Pons (tissue), 1 donor: ENCODE measurements at places on chromosomes 2 and 18.

GRCh38 chr2:128449226-128450061 lies 130.8 kb upstream of the HS6ST1 start:
- no peak for DNase-seq

DNA sequence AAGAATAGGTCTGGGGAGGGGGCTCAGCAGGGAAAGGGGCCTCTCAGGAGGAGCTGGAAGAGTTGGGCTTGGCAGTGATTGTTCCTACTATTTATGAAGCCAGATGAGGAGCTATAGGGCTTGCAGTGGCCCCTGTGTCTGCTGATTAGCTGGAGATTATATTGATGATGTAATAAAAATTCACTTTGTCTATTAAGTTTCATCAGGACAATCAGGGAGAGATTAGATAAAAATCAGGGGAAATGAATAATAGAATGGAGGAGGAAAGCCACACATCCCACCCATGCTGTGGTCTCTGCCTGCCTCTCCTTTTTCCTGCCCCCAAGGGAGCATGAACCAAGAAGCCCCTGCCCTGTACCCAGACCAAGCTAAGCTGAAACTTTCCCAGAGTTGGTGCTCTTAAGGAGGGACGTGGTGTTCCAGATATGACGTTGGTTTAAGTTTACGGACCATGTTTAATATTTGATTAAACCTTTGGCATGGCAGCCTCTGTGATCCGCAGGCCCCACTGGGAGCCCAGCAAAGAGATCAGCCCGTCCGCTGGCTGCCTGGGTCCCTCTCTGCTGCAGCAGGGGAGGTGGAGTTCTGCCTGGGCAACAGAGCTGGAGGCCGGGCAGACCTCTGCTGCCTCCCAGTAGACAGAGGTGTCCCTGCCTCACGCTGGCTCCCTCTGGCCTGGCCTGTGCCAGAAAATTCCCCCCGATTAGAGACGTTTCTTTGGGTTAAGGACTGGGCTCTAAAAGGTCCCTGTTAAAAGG lies 15.3 kb downstream of the CELF4 start:
- no peak for DNase-seq

- DNase-seq: no peak
Measured at GRCh38 chr2:177338177-177338721, 54.3 kb upstream of the AGPS start.

DNA sequence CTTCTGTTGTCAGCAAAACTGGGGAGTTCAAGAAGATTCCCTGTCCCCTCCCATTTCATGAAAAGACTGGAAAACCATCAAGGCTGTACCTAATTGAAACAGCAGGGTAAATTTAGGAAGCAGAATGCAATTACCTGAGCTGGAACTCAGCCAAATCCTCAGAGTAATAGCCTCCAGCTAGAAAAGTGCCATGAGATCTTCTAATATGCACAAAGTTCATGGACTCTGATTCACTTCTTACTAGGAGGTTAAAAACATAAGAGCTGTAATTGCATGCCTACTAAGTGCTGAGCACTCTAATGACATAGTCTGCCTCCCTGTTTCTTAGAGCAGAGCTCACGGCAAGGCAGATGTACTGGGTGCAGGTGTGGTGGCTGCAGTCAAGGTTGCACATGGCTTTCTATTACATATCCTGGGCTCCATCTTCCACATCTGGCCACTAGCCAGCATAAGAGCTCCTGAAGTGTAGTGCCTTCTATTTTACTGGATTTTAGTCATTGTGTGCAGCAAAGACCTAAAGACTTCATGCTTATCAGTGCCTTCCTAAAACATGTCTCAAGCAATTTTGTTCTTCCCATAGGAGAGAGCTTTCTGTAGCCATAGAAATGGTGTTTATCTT lies 341.7 kb downstream of the PTPRM start:
- no peak for DNase-seq

- DNase-seq: no peak
Measured at GRCh38 chr2:103361712-103362111, 599.9 kb downstream of the TMEM182 start.

GRCh38 chr2:220442012-220442411 lies 814.6 kb downstream of the SLC4A3 start:
- no peak for DNase-seq

DNA sequence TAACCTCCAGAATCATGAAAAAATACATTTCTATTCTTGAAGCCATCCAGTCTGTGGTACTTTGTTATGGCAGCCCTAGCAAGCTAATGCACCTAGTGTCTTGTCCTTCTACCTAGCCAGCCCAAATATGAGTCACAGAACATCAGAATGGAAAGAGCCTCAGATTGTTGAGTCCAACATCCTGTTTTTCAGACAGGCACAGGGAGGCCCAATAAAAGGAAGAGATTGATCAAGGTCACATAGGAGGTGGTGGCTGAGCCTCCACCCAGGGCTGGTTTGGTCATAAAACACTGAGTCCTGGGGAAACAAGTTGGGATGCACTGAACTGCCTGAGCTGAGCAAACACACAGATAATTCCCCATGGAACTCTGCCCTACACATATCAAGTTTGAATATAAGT lies 195.5 kb downstream of the TTC32 start:
- no peak for DNase-seq

- peak; percentile 28 for DNase-seq
Measured at GRCh38 chr2:11753452-11753885, 7.0 kb downstream of the LPIN1 start.

DNA sequence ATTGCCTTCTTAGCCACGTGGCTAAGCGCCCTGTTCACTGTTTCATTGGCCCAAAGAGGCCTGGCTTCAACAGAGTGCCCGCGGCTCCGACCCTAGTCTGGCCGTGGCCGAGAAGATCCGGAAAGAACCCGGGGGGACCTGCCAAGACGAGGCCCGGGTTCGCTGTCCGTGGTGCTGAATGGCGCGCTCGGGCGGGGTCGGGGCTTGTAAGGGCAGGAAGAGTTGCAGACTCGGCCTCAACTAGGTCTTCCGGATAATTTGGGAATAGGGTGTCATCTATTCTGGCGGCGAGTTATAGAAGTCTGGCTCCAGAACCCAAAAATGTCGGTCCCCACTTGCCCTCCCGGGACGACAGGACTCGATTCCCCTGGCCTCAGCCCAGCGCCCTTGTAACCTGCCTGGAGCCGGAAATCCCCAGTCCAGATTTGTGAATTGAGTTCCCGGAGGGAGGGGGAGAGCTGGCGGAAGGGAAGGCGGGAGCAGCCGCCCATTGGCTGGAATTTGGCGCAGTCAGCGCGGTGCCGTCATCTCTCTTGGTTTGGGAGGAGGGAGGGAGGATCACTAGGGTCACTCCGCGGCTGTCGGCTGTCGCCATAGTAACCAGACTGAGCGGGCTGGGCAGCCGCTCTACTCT lies 3.5 kb downstream of the CDK5R2 start:
- peak; percentile 19 for DNase-seq

- DNase-seq: no peak
Measured at GRCh38 chr2:135689679-135690078, 52.0 kb upstream of the UBXN4 start.

GRCh38 chr2:80461505-80462197 lies 157.1 kb upstream of the LRRTM1 start:
- no peak for DNase-seq

GRCh38 chr2:199662255-199662654 lies 188.7 kb downstream of the FTCDNL1 start:
- DNase-seq: no peak

GRCh38 chr2:131094463-131095281 lies 1.4 kb upstream of the FAM168B start:
- DNase-seq: peak; percentile 20

GRCh38 chr18:73824671-73825070 lies 323.0 kb downstream of the FBXO15 start:
- DNase-seq: no peak

DNA sequence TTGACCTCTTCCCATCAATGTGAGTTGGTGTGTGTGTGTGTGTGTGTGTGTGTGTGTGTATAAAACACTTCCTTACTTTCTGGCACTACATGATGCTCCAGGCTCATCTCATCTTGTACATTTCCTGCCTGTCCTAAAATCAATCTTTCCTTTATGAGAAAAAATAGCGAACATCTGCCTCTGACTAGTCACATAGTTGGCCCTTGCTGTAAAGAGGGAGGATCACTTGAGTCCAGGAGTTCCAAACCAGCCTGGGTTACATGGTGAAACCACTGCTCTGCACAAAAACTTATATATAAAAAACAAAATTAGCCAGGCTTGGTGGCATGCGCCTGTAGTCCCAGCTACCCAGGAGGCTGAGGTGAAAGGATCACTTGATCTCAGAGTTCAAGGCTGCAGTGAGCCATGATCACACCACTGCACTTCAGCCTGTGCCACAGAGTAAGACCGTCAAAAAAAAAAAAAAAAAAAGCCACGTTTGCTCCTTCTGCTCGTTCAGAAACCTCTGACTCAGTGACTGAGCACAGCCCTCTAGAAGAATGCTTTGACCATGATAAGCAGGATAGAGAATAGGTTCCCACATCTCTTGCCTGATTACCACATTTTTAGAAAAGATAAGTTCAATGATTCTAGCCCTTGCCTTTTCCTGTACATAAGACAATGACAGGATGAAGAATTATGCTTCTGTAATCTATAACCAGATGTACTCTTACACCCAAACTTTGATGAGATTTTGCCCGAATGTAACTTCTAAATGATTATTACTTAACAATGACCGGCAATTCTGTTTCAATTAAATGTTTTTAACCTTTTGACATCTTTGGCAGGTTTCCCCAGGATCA lies 45.2 kb upstream of the ST3GAL5 start:
- no peak for DNase-seq

GRCh38 chr2:18312818-18313217 lies 247.6 kb downstream of the RDH14 start:
- DNase-seq: no peak
